ENCODE measurements at places on chromosomes 13 and 19. TPM values are rescaled to one million over a fixed set of nuclear protein-coding genes. Genes with fewer than 3 reads are reported as not detected.

Gene CHAMP1
- 9.7 TPM for total RNA-seq

Gene RUBCNL
- not detected for total RNA-seq

Gene SMIM44
- not detected for total RNA-seq

Gene SRRM5
- total RNA-seq, result not detected

Gene CPT1C
- 0.05 TPM for total RNA-seq

Gene PABPC3
- 0.06 TPM for total RNA-seq

DNA sequence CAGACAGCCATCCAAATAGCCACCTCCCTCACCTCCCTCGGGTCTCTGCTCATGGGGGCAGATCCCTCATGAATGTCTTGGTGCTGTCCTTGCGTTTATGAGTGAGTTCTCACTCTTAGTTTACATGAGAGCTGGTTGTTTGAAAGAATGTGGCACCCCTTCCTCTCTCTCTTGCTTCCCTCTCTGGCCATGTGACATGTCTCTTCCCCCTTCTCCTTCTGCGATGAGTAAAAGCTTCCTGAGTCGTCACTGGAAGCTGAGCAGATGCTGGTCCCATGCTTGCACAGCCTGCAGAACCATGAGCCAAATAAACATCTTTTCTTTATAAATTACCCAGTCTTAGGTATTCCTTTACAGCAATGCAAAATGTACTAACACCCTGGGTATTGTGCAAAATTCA, 208.7 kb downstream of the LACC1 start:
- H3K36me3 ChIP-seq, result no peaks in the 10 kb centered on the region
- no peak for DNase-seq
- H3K4me1 ChIP-seq, result no peaks in the 10 kb centered on the region

GRCh38 chr13:98133946-98134345, 8.9 kb upstream of the FARP1 start:
- no peak overlapping the region for H3K4me3 ChIP-seq
- H3K36me3 ChIP-seq, result no peaks in the 10 kb centered on the region
- no peak overlapping the region for H3K27ac ChIP-seq

- H3K4me1 ChIP-seq, result no peaks in the 10 kb centered on the region
- no peak overlapping the region for H3K4me3 ChIP-seq
- DNase-seq, result no peak
- no peaks in the 10 kb centered on the region for H3K27me3 ChIP-seq
- no peaks in the 10 kb centered on the region for H3K36me3 ChIP-seq
These were observed 748.2 kb upstream of the SLITRK5 start for GRCh38 chr13:86922936-86923335.

GRCh38 chr13:103276775-103277498, 210.7 kb upstream of the SLC10A2 start:
- H3K36me3 ChIP-seq, result no peaks in the 10 kb centered on the region
- no peaks in the 10 kb centered on the region for H3K27me3 ChIP-seq
- no peak for DNase-seq

- no peaks in the 10 kb centered on the region for H3K36me3 ChIP-seq
- H3K27ac ChIP-seq, result no peak overlapping the region
- H3K4me1 ChIP-seq, result 0 out of 2 replicates have a peak, but pooled peaks cover 4% of the 10 kb centered on the region
- peak; percentile 52 for DNase-seq
- H3K4me3 ChIP-seq, result no peak overlapping the region
These were observed 16.1 kb upstream of the MADCAM1 start for GRCh38 chr19:480016-480855.

GRCh38 chr13:96684469-96684868, 309.8 kb downstream of the OXGR1 start:
- no peaks in the 10 kb centered on the region for H3K27me3 ChIP-seq
- DNase-seq, result no peak
- H3K4me1 ChIP-seq, result no peaks in the 10 kb centered on the region
- no peaks in the 10 kb centered on the region for H3K36me3 ChIP-seq

DNA sequence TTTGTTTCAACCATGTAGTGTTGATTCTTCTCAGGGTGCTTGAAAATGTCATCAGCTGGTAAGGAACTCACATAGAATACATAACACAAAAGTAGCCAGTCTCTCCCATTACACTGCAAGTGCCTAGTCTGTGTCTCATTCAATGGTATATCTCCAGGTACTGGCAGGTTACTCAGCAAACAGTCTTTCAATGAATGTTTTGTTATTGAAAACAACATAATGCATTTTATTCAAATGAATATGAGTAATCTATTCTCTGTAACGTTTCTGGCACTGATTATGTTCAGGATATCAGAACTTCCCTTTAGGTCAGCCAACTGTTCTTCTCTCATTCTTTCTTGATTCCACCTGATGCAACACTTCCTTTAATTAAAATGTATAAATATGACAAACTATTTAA, 68.0 kb upstream of the SLITRK1 start:
- H3K4me3 ChIP-seq, result no peak overlapping the region
- H3K27me3 ChIP-seq, result no peaks in the 10 kb centered on the region
- H3K27ac ChIP-seq, result no peak overlapping the region
- DNase-seq, result no peak

- peak overlapping the region; percentile 98 for H3K4me3 ChIP-seq
- H3K27me3 ChIP-seq, result no peaks in the 10 kb centered on the region
- DNase-seq, result no peak
- peaks cover 47% of the 10 kb centered on the region for H3K36me3 ChIP-seq
- H3K4me1 ChIP-seq, result peaks cover 47% of the 10 kb centered on the region
These were observed 494 bp downstream of the NCLN start for GRCh38 chr19:3186160-3186688.
